ENCODE measurements at places on chromosomes 16 and 17.

- DNase-seq = no peak
These were observed 40.5 kb downstream of the FTO start for GRCh38 chr16:53744449-53744848.

- DNase-seq = no peak
These were observed 306.8 kb upstream of the CCL2 start for GRCh38 chr17:33948309-33948708.

DNA sequence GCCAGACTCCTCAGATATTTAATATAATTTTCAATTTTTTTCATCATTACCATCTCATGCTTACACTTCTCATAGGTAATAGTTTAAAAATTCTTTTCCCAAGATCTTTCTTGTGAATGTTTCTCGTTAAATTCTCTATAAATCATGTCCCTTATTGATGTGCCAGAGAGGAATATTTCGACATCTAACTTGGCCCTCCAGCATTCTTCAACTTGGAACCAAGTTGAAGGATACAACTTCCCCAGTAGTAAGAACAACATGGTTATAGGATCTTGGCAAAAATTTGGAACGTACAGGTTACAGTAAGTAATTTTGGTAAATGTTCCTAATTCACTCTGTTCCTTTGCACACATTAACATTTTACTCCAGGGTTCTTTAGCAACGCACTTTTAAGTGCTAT, 731.8 kb downstream of the CDH11 start:
- no peak for DNase-seq

- DNase-seq = no peak
These were observed 67.8 kb downstream of the GOSR1 start for GRCh38 chr17:30545024-30545423.

DNA sequence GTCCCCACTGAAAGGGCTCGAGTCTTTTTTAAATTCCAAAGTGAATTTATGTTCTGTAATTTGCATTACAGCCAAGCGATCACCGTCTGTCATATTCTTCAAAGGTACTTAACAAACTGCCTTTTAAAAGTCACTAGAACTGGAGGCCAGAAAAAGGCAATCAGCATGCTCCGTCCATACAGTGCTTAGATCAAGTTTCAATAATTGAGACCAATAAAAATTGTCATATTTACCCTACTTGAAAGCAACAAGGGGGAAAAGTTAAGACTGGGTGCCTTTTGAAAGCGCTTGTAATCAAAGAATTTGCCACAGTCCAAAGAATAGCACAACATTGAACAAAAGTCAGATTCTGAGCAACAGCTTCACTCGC, 9.0 kb upstream of the ZFHX3 start:
- no peak for DNase-seq

GRCh38 chr17:78330570-78331224, 29.2 kb downstream of the SOCS3 start:
- no peak for DNase-seq

DNA sequence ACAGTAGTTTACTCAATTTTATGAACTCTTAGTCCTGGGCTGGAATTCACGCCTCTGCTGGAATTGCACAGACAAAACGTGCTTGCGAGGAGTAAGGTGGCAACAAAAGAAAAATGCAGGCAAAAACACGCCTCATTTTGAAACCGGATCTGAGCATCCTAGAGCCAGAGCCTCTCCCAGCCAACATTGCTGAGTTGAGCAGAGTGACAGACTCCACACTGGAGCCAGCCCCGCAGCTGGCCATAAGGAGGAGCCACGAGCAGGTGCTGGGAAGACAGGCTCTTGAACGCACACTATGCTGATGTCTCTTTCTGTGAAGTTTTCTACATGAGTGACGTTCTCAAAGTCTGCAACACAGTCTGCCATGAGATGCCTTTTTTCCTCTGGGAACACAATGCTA, 14.6 kb upstream of the HSBP1 start:
- no peak for DNase-seq
